AG08396 (cell line): ENCODE measurements at places on chromosomes 13 and 19.

DNA sequence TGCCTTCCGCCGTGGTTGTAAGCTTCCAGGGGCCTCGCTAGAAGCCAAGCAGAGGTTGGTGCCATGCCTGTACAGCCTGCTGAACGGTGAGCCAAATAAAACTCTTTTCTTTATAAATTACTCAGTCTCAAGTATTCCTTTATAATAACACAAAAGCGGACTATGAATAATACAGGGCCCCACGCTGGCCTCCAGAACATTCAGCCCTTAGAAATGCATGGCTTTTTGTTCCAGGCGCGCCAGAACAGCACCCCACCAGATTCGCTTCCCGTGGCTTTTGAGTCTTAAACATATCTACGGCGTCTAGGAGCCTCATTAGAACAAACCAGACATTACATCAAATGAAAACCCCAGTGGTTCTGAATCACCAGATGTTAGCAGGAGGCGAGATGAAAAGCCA lies 75.1 kb downstream of the SLC15A1 start:
- peak; percentile 20 for DNase-seq

GRCh38 chr19:40143612-40144011 lies 47.6 kb upstream of the MAP3K10 start:
- DNase-seq = no peak

GRCh38 chr19:33291623-33292534 lies 10.5 kb downstream of the CEBPA start:
- DNase-seq = no peak

GRCh38 chr19:15248648-15249527 lies 16.6 kb upstream of the EPHX3 start:
- peak; percentile 95 for DNase-seq

DNA sequence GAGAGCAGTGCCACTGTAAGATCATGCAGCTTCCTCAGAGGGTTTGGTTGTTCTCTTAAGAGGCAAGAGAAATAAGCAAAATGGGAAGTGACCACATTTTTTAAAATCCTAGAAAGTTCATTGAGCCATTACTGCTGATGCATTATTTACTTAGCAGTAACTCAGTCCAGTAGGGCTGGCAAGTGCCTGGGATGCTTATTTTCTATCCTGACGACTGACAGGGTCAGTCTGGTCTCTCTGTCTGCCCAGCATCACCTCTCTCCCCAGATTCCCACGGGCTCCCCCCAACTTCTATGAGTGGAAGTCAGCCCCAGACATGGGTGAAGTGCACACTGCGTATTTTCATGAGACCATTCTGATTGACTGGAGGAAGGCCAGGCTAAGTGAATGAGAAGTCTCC lies 10.4 kb downstream of the SHISA2 start:
- DNase-seq = no peak

GRCh38 chr19:6967967-6968366 lies 53.3 kb downstream of the MBD3L2B start:
- no peak for DNase-seq
